ENCODE measurements at places on chromosomes 12 and 14. TPM values are rescaled to one million over a fixed set of nuclear protein-coding genes. Genes with fewer than 3 reads are reported as not detected.
A peak's percentile ranks its signal among the peaks of the same experiment; 100 is the strongest.

- no peak overlapping the region for H3K27ac ChIP-seq
- no peak overlapping the region for H3K4me3 ChIP-seq
- H3K27me3 ChIP-seq = no peaks in the 10 kb centered on the region
- H3K4me1 ChIP-seq = peaks cover 28% of the 10 kb centered on the region
Measured at GRCh38 chr12:12796171-12796570, 10.7 kb downstream of the APOLD1 start.

DNA sequence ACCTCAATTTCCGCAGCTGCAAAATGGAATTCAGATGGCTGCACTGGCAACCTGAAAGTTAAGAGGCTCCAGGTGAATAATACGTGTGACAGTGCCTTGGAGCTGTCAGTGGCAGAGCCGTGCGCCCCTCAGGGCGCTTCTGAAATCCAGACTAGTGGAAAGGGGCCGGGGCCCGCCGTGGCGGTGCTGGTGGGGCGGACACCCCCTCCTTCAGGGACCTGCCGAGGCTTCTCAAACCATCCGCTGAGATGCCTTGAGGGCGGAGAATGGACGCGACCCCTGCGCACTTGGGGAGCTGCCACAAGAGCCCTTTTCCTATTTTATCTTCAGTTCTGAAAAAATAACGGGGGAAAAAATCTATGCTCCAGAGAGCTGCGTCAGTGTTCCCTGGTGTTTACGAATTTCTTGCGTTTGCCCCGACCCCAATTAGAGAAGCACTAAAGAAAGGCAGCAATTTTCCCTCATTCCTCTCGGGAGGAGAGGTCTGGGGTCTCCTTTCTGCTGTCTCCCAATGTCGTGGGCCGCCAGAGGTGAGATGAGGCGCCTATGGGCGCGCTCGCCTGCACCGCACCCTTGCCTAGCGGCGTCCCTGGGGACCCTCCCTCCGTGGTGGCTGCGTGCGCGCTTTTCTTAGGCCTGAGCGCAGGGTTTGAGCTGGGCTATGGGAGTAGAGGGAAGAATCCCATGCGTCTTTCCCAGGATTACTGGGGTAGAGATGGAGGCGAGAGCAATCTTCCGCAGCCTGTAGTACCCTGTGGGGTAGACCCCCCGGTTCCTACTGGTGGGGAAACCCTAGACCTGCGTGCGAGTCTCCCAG is 2.2 kb downstream of the NOS1 start:
- H3K4me1 ChIP-seq = no peaks in the 10 kb centered on the region
- no peaks in the 10 kb centered on the region for H3K36me3 ChIP-seq
- H3K27me3 ChIP-seq = peaks cover 72% of the 10 kb centered on the region
- no peak overlapping the region for H3K4me3 ChIP-seq
- no peak for DNase-seq

GRCh38 chr12:79174626-79175025 is 310.1 kb downstream of the SYT1 start:
- no peak for DNase-seq
- no peaks in the 10 kb centered on the region for H3K36me3 ChIP-seq
- H3K4me3 ChIP-seq = no peak overlapping the region
- H3K27ac ChIP-seq = no peak overlapping the region

GRCh38 chr14:103141117-103141796 is 18.0 kb downstream of the TNFAIP2 start:
- DNase-seq = no peak
- H3K27ac ChIP-seq = no peak overlapping the region
- no peak overlapping the region for H3K4me3 ChIP-seq
- H3K36me3 ChIP-seq = no peaks in the 10 kb centered on the region
- H3K4me1 ChIP-seq = peaks cover 8% of the 10 kb centered on the region

GRCh38 chr14:24072436-24072835 is 1.1 kb downstream of the CPNE6 start:
- no peaks in the 10 kb centered on the region for H3K36me3 ChIP-seq
- DNase-seq = no peak
- peaks cover 37% of the 10 kb centered on the region for H3K4me1 ChIP-seq
- H3K27me3 ChIP-seq = no peaks in the 10 kb centered on the region
- no peak overlapping the region for H3K4me3 ChIP-seq

DNA sequence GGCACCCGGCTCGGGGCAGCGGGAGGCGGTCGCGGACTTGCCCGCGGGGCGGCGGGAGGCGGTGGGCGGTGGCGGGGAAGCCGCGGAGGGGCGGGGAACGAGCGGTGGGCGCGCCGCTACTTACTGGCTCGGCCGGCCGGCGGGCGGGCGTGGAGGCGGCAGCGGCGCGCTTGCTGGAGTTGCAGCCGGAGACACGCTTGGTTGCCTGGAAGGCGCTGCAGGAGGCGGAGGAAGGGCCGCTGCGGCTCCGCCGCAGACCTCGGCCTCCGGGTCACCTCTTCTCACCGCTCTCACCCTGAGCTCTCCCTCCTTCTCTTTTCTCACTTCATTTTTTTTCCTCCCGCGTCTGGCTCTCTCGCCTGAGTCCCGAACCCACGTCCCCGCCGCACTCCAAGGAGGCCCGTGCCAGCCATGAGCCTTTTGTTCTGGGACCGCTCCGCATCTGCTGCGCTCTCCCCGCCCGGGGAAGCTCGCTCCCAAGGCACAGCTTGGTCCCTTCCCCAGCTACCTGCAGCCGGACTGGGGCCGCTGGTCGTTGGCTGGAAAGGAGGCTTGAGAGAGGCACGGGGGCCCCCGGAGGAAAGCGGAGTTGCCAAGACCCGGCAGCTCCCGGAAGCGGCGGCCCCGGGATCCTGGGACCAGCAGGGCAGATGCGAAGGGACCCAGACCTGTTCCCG is 592 bp upstream of the KCNK10 start:
- H3K36me3 ChIP-seq = no peaks in the 10 kb centered on the region
- peaks cover 88% of the 10 kb centered on the region for H3K27me3 ChIP-seq
- peak; percentile 30 for DNase-seq
- H3K27ac ChIP-seq = no peak overlapping the region

DNA sequence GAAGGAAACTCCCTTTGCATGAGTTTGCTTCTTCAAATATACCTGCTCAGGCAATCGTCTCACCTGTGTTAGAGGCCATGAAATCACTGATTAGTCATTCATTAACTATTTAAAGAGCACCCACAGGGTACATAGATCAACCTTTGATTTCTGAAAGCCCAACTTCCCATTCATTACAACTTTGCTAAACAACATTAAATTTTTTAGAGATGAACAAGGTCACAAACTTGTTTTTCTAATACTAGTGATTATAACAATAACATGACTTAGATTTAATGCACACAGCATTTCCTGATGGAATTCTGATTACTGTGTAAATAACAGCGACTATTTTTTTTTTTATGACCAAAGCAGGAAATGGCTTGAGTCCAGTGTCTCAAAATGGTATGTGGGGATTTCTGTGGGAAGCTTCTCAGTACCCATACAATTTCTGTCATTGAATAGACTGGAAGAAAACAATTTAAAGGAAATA is 5.4 kb upstream of the ERO1A start:
- peak; percentile 90 for DNase-seq
- no peak overlapping the region for H3K4me3 ChIP-seq
- peaks cover 14% of the 10 kb centered on the region for H3K4me1 ChIP-seq
- no peaks in the 10 kb centered on the region for H3K27me3 ChIP-seq
- H3K27ac ChIP-seq = peak overlapping the region; percentile 81
- H3K36me3 ChIP-seq = no peaks in the 10 kb centered on the region

Gene OR4K5
- not detected for polyA plus RNA-seq

DNA sequence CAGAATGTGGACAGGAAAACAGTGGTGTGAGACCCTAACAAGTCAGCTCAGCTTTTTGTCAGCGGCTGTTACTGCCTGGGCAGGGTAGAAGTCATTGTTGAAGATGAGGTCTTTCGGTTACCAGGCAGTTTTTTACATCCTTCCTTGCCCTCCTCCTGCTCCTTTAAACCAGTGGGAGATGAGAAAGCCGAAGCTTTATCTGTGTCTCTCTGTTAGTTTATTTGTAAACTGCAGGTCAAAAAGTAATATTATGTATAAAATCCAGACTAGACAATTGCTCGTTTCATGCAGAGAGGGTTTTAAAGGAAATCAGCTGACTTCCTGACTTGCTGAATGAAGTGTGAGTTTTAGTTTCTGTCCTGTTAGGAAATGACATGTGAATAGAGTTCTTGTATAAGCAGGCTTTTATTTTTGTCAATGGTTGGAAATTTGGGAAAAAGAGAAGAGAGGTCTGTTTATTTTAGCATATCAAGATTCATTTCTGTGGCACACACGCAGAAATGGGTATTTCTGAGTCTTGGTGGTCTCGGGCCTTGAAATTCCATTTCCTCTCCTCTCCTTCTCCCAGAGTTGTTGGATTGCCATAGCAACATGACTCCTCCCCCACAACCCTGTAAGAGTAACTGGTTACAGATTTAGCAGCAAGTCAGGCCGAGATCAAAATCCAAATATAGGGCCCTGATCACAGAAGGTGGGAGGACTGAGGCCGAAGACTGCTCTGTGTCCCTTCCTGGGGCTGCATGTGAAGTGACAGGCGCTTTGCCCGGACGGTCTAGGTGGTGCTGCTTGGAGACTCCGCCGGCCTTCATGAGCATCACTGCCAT is 60.8 kb downstream of the SAMD4A start:
- H3K4me1 ChIP-seq = peaks cover 12% of the 10 kb centered on the region
- no peaks in the 10 kb centered on the region for H3K36me3 ChIP-seq
- H3K27ac ChIP-seq = peak overlapping the region; percentile 32
- H3K4me3 ChIP-seq = no peak overlapping the region
- H3K27me3 ChIP-seq = no peaks in the 10 kb centered on the region

Gene GDF3
- polyA plus RNA-seq = 0.27 TPM

GRCh38 chr12:27382171-27382795 is 49.6 kb downstream of the BMAL2 start:
- no peak for DNase-seq
- no peak overlapping the region for H3K27ac ChIP-seq
- no peak overlapping the region for H3K4me3 ChIP-seq
- no peaks in the 10 kb centered on the region for H3K36me3 ChIP-seq
- H3K4me1 ChIP-seq = no peaks in the 10 kb centered on the region
- H3K27me3 ChIP-seq = no peaks in the 10 kb centered on the region

Gene GMFB
- polyA plus RNA-seq = 58.5 TPM

GRCh38 chr14:103633391-103633790 is 4.4 kb downstream of the KLC1 start:
- peaks cover 7% of the 10 kb centered on the region for H3K4me1 ChIP-seq
- H3K27ac ChIP-seq = no peak overlapping the region
- H3K36me3 ChIP-seq = peaks cover 9% of the 10 kb centered on the region
- H3K4me3 ChIP-seq = no peak overlapping the region

Gene IGFBP6
- 19.7 TPM for polyA plus RNA-seq

GRCh38 chr14:102579696-102580549 is 12.5 kb upstream of the RCOR1 start:
- H3K4me3 ChIP-seq = no peak overlapping the region
- no peaks in the 10 kb centered on the region for H3K36me3 ChIP-seq
- H3K27me3 ChIP-seq = no peaks in the 10 kb centered on the region
- DNase-seq = no peak

DNA sequence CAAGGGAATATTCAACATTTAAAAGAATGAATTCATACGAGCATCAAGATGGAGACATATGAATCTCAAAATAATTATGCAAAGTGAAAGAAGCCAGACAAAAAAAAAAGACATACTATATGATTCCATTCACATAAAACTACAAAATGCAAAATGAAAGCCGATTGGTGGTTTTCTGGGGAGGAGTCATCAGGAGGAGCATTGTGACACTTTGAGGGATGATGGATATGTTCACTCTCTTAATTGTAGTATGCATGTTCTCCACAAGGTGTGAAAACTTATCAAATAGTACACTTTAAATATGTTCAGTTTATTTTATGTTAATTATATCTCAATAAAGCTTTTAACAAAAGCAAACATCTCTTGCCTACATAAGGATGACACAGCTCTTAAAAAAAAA is 13.5 kb downstream of the OLR1 start:
- no peak for DNase-seq
- H3K4me3 ChIP-seq = no peak overlapping the region
- H3K4me1 ChIP-seq = peaks cover 3% of the 10 kb centered on the region
- H3K27ac ChIP-seq = no peak overlapping the region
- peaks cover 2% of the 10 kb centered on the region for H3K27me3 ChIP-seq
- no peaks in the 10 kb centered on the region for H3K36me3 ChIP-seq

DNA sequence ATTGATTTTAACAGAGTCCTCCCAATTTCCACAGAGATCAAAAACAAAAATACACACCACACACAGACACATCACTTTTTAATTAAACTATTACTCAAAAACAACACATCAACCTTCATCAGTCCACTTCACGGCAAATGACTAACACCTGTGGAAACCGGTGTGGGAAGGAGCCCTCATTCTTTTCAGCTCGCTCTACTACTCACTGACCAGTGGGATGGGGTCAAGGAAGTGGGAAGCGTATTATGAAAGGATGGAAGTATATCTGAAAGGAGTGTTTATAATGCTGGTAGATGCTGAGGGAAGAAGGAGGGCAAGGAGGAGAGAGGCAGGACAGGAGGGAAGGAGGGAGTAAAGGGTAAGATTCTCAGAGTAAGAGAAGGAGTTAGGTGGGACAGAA is 156.5 kb downstream of the EPS8 start:
- DNase-seq = no peak
- no peaks in the 10 kb centered on the region for H3K27me3 ChIP-seq
- no peak overlapping the region for H3K4me3 ChIP-seq
- peaks cover 18% of the 10 kb centered on the region for H3K36me3 ChIP-seq
- H3K4me1 ChIP-seq = peaks cover 5% of the 10 kb centered on the region

Gene CBLN3
- polyA plus RNA-seq = 5.6 TPM

Gene CCDC85C
- 28.5 TPM for polyA plus RNA-seq

DNA sequence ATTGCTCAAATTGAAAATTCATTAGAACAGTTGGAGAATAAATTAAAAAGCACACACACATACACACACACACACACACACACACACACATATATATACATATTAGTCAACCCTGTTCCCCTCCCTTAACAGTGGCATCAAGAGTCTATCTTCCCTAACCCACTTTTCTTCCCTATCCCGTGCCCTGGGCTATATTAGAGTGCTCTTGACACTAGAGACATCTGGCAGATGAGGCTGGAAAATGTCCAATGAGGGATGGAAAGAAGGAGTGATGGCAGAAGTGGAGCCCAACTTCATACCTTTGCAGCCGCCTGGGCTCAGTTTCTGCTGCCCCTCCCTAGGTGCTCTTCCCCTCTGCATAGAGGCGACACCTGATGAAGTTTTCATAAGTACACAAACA is 172.4 kb upstream of the NUDT4 start:
- H3K4me1 ChIP-seq = no peaks in the 10 kb centered on the region
- DNase-seq = no peak
- H3K27ac ChIP-seq = no peak overlapping the region
- no peak overlapping the region for H3K4me3 ChIP-seq
- no peaks in the 10 kb centered on the region for H3K27me3 ChIP-seq

GRCh38 chr14:35336494-35337268 is 44.5 kb downstream of the PSMA6 start:
- peaks cover 79% of the 10 kb centered on the region for H3K4me1 ChIP-seq
- no peaks in the 10 kb centered on the region for H3K36me3 ChIP-seq
- no peaks in the 10 kb centered on the region for H3K27me3 ChIP-seq
- peak; percentile 88 for DNase-seq
- peak overlapping the region; percentile 97 for H3K27ac ChIP-seq
- H3K4me3 ChIP-seq = no peak overlapping the region

DNA sequence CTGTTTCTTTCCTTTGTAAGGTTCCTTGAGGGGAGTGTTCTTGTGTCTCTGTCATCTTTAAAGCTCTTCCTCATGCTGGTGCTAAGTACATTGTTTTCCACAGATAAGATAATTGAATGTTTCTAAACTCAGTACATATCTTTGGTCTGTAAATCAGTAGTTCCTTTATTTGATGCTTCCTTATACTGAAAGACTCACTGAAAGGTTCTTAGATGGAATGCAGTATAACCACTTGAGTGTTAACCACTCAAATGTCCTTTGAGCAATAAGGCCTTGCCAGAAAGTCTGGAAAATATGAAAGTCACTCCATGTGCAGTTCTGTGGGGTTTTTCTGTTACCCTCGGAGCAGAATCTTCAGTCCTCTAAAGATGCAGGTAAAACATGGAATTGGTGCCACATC is 23.0 kb upstream of the RNU6-8 start:
- DNase-seq = no peak
- H3K4me3 ChIP-seq = no peak overlapping the region

Gene ATL1
- 13.2 TPM for polyA plus RNA-seq

Measured in large intestine (tissue), 12 donors.